H9 (cell line): ENCODE measurements at places on chromosomes 4 and X. TPM values are rescaled to one million over a fixed set of nuclear protein-coding genes. Genes with fewer than 3 reads are reported as not detected.

- H3K27ac ChIP-seq: no peak overlapping the region
- H3K27me3 ChIP-seq: no peaks in the 10 kb centered on the region
- H3K4me1 ChIP-seq: peaks cover 6% of the 10 kb centered on the region; the same call in 1 of the 2 replicates
- H3K4me3 ChIP-seq: no peak overlapping the region
- no peak for DNase-seq
- H3K36me3 ChIP-seq: peaks cover 17% of the 10 kb centered on the region
Observed at GRCh38 chrX:24927372-24927771, 88.4 kb downstream of the ARX start.

- H3K27ac ChIP-seq: no peak overlapping the region
- no peaks in the 10 kb centered on the region for H3K36me3 ChIP-seq
- H3K4me1 ChIP-seq: no peaks in the 10 kb centered on the region
Observed at GRCh38 chr4:4869731-4870571, 10.5 kb downstream of the MSX1 start.

DNA sequence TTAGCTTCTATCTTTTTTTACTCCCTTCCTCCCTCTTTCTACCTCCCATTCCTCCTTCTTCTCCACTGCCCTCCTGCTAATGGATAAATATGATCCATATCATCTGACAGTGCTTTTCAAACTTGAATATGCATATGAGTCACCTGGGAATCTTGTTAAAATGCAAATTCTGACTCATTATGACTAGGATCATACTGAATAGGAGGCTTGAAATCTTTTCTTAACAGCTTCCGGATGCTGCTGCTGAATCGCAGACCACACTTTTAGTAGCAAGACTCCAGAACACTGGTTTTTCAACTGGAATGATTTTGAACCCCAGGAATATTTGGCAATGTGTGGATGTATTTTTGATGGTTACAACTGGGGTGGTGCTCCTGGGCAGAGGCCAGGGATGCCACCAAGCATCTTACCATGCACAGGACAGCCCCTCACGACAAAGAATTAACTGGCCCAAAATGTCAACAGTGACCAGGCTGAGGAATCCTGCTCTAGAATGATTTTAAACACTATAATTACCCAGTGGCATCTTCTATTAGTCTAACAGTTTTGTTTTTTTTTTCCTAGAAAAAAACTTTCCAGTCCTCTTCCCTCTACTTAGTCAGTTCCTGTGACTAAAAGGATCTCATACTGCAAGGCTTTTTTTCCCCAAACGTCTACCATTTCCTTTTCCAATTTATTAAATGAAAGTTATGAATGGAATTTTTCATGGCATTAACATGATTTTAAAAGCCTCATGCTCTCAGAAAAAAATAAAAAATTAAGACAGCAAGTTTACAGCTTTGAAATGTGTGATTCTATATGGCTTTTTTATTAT lies 10.6 kb upstream of the PYURF start:
- no peak for DNase-seq
- H3K36me3 ChIP-seq: no peaks in the 10 kb centered on the region
- peak overlapping the region; percentile 35 for H3K4me3 ChIP-seq
- peak overlapping the region; percentile 79 for H3K27ac ChIP-seq

GRCh38 chrX:69564665-69565064 lies 51.2 kb upstream of the EDA start:
- no peak overlapping the region for H3K4me3 ChIP-seq
- H3K27me3 ChIP-seq: no peaks in the 10 kb centered on the region
- no peak overlapping the region for H3K27ac ChIP-seq
- H3K4me1 ChIP-seq: no peaks in the 10 kb centered on the region
- no peak for DNase-seq

- no peak overlapping the region for H3K4me3 ChIP-seq
- H3K36me3 ChIP-seq: no peaks in the 10 kb centered on the region
- H3K4me1 ChIP-seq: no peaks in the 10 kb centered on the region
Observed at GRCh38 chr4:89889289-89889688, 5.4 kb upstream of the MMRN1 start.

- DNase-seq: no peak
- no peak overlapping the region for H3K4me3 ChIP-seq
- no peaks in the 10 kb centered on the region for H3K36me3 ChIP-seq
- H3K4me1 ChIP-seq: no peaks in the 10 kb centered on the region
Observed at GRCh38 chr4:109359040-109359646, 56.7 kb upstream of the COL25A1 start.

- H3K27me3 ChIP-seq: no peaks in the 10 kb centered on the region
- H3K4me1 ChIP-seq: no peaks in the 10 kb centered on the region
- no peak overlapping the region for H3K27ac ChIP-seq
Observed at GRCh38 chrX:71859637-71860036, 51.0 kb upstream of the NHSL2 start.

DNA sequence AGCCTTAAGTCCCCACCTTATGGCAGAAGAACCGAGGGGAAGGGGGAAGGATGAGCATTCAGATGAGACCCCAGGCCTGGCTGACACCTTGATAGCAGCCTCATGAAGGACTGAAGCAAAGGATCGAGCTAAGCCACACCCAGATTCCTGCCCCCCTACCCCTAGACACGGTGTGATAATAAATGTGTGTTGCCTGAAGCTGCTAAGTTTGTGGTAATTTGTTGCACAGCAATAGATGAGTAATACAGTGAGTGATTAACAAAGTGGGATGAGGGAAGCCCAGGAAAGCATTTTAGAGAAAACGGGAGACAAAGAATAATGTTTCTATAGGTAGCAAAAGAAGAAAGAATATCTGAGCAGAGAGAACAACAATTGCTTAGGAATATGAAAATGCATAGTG lies 404.2 kb downstream of the MID1IP1 start:
- no peak overlapping the region for H3K27ac ChIP-seq
- peaks cover 4% of the 10 kb centered on the region; the same call in 1 of the 2 replicates for H3K36me3 ChIP-seq
- DNase-seq: no peak
- H3K4me1 ChIP-seq: no peaks in the 10 kb centered on the region
- H3K27me3 ChIP-seq: no peaks in the 10 kb centered on the region

GRCh38 chr4:148786699-148787098 lies 344.5 kb upstream of the NR3C2 start:
- H3K27ac ChIP-seq: no peak overlapping the region
- H3K4me1 ChIP-seq: peaks cover 8% of the 10 kb centered on the region; the same call in 1 of the 2 replicates
- H3K36me3 ChIP-seq: no peaks in the 10 kb centered on the region
- H3K4me3 ChIP-seq: no peak overlapping the region

DNA sequence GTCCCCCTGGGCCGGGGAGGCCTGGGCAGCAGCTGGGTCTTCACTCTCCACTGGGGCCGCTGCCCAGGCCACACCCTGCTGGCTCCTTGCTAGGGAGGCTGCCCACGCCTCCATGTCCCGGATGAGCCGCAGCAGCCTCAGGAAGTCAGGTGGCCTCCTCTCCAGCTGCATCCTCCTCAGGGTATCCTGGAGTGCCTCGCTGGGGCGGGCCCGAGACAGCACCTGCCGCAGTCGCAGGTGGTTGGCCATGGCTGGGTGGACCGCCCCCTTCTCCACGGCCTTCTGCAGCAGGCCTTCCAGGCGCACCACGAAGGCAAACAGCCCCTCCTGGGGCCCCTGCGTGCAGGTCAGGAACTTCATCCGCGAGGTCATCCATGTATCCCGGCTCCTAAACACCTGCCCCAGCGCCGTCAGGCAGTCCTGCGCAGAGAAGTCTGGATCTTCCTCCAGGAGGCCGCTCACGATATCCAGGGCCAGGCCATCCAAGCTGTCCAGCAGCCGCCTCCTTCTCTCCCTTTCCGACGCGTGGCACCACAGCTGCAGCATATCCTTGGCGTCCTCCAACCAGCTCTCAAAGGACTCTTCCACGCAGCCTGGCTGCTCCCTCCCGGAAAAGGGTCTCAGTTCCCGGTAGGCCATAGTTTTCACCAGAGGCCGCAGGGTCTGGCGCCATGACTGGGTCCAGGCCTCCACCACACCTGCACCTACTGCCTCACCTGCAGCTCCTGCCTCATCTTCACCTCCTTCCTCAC lies 2.1 kb downstream of the PNMA6F start:
- H3K27ac ChIP-seq: no peak overlapping the region
- no peaks in the 10 kb centered on the region for H3K4me1 ChIP-seq
- H3K4me3 ChIP-seq: no peak overlapping the region
- DNase-seq: no peak
- H3K36me3 ChIP-seq: no peaks in the 10 kb centered on the region; the same call in 1 of the 2 replicates

GRCh38 chr4:164955107-164955805 lies 22.2 kb downstream of the TRIM61 start:
- H3K27ac ChIP-seq: no peak overlapping the region
- peak overlapping the region; percentile 6; the same call in 1 of the 2 replicates for H3K4me3 ChIP-seq
- no peaks in the 10 kb centered on the region for H3K36me3 ChIP-seq

- no peaks in the 10 kb centered on the region for H3K4me1 ChIP-seq
- H3K27me3 ChIP-seq: no peaks in the 10 kb centered on the region; the same call in 1 of the 2 replicates
- DNase-seq: no peak
- H3K36me3 ChIP-seq: no peaks in the 10 kb centered on the region
- H3K27ac ChIP-seq: no peak within 1 kb of the TSS
Observed at GRCh38 chr4:100517864-100518341, at the start of gene EMCN. EMCN (minus strand) TSS chr4:100518022; CDS start chr4:100517914, 108 bp downstream.

- no peak overlapping the region for H3K4me3 ChIP-seq
- no peak overlapping the region for H3K27ac ChIP-seq
- DNase-seq: no peak
- H3K4me1 ChIP-seq: no peaks in the 10 kb centered on the region
- no peaks in the 10 kb centered on the region for H3K27me3 ChIP-seq
Observed at GRCh38 chr4:101973361-101973760, 182.8 kb downstream of the BANK1 start.

- H3K27ac ChIP-seq: no peak overlapping the region
- H3K4me3 ChIP-seq: no peak overlapping the region
- DNase-seq: no peak
- H3K4me1 ChIP-seq: no peaks in the 10 kb centered on the region
- H3K36me3 ChIP-seq: peaks cover 64% of the 10 kb centered on the region
Observed at GRCh38 chrX:47991263-47992094, 12.3 kb downstream of the ZNF182 start.

The P2RY8 gene
- total RNA-seq: not detected in 2 replicates

The PPM1K gene
- total RNA-seq: 10.2 and 10.4 TPM in 2 replicates

The RNF212 gene
- 3.0 and 3.3 TPM in 2 replicates for total RNA-seq

The LINC00632 gene
- total RNA-seq: 42.2 and 46.3 TPM in 2 replicates

The KLHL4 gene
- total RNA-seq: 22.3 and 22.4 TPM in 2 replicates

The HAUS7 gene
- 43.1 and 45.3 TPM in 2 replicates for total RNA-seq

The TMEM31 gene
- 0.55 and 0.64 TPM in 2 replicates for total RNA-seq

The CNKSR2 gene
- total RNA-seq: 38.0 and 52.9 TPM in 2 replicates
